AG08396 (cell line): ENCODE measurements at places on chromosomes 2 and 18.

GRCh38 chr18:54135216-54135615, 89.3 kb downstream of the MBD2 start:
- DNase-seq = no peak

DNA sequence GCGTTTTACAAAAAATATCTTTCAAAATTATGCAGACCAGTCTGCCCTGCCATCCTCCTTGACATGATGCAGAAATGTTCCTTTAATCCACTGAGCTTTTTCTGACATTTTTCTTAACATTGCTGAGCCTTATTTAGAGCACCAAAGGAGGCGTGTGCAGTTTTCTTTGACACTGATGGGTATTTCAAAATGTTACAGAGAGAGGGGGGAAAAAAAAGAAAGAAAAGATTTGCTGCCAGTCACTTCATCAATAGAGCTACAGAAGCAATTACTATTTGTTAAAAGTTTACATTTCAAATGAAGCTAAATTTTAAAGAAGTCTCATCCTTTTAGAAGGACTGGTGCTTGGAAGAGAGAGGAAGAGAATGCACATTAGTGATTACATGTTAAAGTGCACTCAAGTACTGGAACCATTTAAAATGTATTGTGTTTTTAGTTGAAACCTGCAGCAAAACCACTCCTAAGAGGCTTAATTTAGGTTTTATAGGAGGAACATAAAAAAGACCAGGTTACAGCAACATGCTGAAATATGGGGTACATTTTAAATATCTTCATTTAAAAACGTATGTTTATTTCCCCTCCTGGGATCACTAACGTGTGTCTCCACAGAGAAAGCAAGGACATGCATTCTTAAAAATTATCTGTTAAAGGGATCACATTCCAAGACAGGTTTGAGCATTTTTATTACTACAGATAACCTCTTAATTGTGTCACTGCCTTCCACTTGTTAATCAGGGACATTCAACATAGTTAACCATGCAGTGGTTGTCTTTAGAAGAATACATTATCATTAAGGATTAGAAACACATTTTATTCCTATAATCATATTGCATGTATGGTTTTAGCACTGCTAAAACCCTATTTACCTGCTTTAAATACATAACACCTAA, 258.4 kb downstream of the MEIS1 start:
- no peak for DNase-seq

DNA sequence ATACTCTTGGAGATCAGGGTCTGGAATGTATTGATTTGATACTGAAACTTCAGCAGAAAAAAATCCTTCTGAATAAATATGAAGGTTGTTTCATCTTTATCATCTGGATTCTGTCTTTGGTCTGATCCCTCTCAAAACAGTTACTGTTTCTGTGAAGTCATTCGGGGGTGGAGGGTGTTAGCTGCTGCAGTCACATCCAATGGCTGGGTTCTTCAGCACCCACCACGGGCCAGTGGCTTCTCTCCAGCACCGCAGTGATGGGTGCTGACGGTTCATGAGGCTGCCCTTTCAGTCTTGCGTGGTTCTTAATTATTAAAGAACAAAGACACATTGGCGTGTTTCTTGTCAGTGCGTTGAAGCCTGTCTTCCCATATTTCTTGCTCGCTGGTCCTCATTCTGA, 148.0 kb downstream of the LDLRAD4 start:
- no peak for DNase-seq

- no peak for DNase-seq
These were observed 92.1 kb downstream of the CDH19 start for GRCh38 chr18:66511792-66512191.

GRCh38 chr18:2515908-2516625, 55.2 kb downstream of the METTL4 start:
- peak; percentile 49 for DNase-seq
